ENCODE measurements at places on chromosomes 4 and X.

GRCh38 chr4:19776929-19777328 lies 474.8 kb upstream of the SLIT2 start:
- no peak for DNase-seq

- DNase-seq: no peak
These were observed 36.4 kb downstream of the TMEM131L start for GRCh38 chr4:153502584-153502983.

DNA sequence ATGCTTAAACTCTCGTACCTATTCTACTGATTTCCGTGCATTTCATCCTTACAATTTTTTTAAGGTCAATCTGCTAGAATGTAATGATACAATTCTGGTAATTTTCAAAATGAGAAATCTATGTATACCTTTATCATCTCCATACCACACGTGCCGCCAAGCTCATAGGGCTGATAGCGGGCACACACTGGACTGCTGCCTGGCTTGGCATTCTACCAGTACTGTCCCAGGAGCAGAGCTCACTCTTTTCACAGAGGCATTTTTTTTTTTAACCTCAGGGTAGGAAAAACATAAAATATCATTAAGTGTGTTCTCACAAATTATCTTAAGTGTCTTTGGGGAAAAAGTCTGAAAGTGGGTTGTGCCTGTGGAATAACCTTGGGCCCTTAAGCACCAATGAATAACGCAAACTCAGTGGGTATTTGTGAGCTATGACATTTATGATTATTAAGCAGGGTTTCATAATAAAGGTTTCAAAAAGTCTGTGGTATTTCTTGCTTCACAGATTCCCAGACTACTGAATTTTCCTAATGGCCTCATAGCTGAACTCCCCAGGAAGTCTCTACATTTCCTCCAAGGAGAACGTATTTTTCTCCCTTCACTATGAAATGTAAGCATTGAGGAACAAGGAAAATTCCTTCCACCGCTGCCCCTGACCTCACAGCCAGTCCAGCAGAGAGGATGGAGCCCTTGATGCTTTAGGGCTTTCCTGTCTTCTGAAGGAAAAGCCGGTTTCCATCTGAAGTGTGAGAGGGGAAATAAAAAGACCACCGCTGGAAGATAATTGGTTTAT lies 125.2 kb downstream of the ELOVL6 start:
- DNase-seq: no peak

GRCh38 chr4:42310358-42310757 lies 86.9 kb upstream of the SHISA3 start:
- no peak for DNase-seq

GRCh38 chr4:118760092-118760491 lies 74.9 kb downstream of the METTL14 start:
- no peak for DNase-seq

DNA sequence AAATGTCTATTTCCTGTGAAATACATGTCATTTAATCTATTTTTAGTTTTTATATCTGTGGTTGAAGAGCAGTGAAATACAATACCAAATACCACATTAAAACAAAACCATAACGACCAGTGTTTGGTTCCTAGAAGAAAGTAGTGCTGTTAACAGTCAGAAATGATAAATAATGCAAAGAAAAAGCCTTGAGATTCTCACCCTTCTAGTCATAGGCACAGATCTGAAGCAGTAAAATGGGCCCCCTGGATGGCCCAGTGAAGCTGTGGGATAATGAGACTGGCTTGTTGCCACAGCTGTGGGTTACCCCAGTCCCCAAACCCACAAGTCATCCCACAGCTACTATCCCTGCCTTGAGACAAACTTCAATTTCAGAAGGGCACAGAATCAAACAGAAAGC lies 137.3 kb upstream of the RPL34 start:
- no peak for DNase-seq

GRCh38 chr4:159227984-159228383 lies 125.1 kb downstream of the RAPGEF2 start:
- DNase-seq: no peak

GRCh38 chr4:37946503-37947179 lies 13.6 kb upstream of the PTTG2 start:
- no peak for DNase-seq

GRCh38 chr4:40737879-40738278 lies 11.9 kb upstream of the NSUN7 start:
- DNase-seq: no peak

DNA sequence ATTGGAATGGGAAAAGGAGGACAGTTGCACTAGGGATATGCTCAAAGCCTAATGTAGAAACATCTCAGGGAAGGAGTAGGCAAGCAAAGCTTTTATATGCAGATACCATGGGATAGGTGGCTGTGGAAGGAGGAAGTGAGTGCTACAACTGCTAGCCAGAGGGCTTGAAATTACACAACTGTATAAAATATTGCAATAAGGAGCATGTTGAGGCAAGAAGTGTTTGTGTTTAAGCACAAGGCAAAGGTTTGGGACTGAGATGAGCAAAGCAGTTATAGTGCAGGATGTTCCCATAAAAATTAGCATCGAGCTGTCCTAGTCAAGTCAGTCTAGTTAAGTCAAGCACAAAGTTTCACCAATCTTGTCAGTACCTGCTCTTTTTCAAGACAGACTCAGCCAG lies 35.6 kb upstream of the DCAF8L1 start:
- DNase-seq: no peak

GRCh38 chr4:123477711-123478209 lies 81.2 kb downstream of the SPRY1 start:
- peak; percentile 43 for DNase-seq

DNA sequence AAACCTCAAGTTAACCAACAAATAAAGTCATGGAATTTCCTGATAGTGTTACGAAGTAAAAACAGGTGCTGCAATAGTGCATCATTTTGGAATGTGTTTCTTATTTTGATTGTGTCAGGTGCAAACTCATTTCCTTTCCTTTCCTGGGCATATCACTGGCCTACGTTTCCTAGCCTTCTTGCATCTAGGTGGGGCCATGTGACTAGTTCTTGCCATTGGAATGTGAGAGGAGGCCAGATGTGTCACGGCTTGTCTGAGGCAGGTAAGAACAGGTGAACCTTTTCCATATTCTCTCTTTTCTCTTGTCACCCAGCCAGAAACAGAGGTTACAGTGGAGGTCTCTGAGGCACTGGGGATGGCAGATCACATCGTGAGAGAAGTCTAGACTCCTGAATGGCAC lies 868.0 kb downstream of the RPA4 start:
- DNase-seq: no peak

DNA sequence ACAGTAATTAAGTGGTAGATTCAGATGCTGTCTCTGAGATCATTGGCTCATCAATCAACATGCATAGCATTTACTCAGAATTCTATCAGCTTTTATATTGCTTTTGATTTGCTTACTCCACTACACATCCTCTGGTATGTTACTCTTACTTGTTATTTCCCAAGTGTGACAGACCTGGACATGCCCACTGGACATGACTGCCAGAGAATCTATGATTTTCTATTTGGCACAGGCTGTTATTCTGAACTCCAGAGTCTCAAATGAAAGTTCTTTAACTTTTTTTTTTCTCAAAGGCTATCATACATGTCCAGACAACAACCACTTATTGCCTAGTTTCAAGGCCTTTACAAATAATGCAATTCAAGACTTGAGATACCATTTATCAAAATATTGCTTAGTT lies 116.1 kb upstream of the ARHGAP24 start:
- DNase-seq: no peak

GRCh38 chrX:149372866-149373265 lies 132.2 kb downstream of the IDS start:
- no peak for DNase-seq

GRCh38 chr4:180900781-180901180 lies 1342.4 kb upstream of the TENM3 start:
- DNase-seq: no peak

DNA sequence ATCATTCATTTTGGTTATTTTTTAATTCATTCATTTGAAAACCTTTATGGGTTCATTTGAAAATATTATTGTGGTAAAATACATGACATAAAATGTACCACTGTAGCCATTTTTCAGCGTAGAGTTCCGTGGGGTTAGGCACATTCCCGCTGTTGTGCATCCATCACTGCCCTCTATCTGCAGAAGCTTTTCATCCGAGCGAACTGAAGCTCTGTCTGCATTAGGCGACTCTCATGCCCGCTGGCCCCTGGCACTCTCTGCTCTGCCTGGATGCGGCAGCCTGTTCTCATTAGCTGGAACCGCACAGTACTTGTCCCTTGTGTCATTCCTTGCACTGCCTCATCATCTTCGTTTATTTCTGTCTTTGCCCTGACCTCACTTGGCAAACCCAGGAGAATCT lies 17.5 kb downstream of the CFAP99 start:
- DNase-seq: no peak

- DNase-seq: no peak
These were observed 24.9 kb downstream of the EFNB1 start for GRCh38 chrX:68853665-68854251.

DNA sequence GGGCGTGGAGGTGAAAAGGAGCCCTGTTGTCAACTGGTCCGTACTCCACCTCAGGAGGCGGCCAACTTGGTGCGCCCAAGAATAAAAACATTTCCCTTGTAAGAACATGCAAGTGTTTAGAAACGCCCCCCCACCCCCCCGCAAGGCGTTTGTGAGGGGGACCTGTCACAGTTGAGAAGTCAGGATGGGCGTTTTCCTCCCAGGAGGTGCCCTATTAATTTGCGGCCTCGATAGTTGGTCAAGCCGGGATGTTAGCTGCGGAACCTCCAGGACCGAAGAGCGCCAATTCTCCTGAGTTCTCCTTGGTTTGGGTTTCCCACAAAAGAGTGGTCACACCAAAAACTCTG lies 651 bp upstream of the SAP30 start:
- no peak for DNase-seq

DNA sequence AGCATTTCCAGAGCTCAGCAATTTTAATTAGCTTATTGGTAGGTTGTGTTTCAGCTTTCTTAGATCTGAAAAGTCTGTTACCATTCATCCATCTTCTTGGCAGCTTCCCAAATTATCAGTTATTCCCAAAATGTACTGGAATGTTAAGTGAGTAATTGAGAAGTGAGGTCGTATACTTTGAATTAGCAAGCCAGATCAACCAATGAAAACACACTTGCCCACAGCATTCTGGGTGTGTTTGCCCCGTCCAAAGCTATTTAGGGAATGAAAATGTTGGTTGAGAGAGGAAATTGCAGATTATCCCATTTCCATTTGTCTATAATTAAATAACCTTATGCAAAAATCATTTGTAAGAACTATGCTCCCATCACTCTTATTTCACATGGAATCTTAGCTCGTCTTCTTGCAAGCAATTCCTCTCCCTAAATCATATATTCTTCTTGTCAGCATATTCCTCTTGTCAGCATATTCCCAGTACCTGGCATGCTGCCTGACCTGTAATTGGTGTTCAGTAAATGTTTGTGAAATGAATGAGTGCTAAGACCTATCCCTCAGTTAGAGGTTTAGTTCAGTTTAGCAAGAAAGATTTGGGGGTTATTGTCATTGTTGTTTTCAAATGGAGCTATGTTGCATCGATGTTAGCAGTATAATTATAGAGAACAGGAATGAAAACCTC lies 23.3 kb upstream of the ANTXR2 start:
- DNase-seq: no peak

- no peak for DNase-seq
These were observed 175.4 kb upstream of the MBNL3 start for GRCh38 chrX:132664273-132664672.

GRCh38 chrX:137432609-137433008 lies 133.3 kb upstream of the ZIC3 start:
- DNase-seq: no peak

DNA sequence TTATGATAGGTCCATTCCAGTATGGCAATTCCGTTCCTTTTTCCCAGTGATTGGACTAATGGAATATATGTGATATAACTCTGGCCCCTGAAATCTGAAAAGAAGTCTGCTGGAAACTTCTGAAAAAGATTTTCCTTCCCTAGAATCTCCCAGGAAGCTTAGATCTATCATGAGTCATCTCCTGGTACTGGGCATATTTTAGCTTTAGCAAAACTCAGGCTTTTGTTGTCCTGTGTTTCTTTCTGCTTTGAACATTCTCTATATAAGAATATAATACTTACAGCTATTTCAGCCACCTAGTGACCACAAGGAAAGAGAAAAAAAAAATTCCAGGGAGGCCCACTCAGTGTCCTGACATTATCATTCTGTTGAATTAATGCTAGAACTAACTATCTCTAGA lies 597.2 kb upstream of the GRIA3 start:
- no peak for DNase-seq

DNA sequence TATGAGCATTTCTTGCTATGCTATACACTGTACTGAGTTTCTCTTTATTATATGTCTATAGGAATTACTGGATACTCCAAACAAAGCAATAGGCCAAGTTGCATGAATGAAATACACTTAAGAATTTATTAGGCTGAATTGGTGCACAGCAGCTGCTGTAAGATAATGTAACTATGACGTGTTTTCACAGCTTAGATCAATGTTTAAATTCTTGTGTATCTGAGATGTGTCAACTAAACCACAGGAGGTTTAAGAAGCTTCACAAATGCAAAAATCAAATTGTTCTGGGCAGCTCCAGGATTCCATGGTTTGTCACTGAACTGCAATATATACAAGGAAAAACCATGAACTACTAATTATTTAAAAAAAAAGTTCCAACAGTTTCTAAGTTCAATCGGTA lies 156.7 kb downstream of the MAPK10 start:
- DNase-seq: no peak

- no peak for DNase-seq
These were observed 55.4 kb upstream of the SLC10A7 start for GRCh38 chr4:146577111-146577510.

- no peak for DNase-seq
These were observed 326.4 kb downstream of the PPP3CA start for GRCh38 chr4:101020956-101021355.

GRCh38 chr4:177356206-177356605 lies 46.5 kb downstream of the NEIL3 start:
- no peak for DNase-seq

DNA sequence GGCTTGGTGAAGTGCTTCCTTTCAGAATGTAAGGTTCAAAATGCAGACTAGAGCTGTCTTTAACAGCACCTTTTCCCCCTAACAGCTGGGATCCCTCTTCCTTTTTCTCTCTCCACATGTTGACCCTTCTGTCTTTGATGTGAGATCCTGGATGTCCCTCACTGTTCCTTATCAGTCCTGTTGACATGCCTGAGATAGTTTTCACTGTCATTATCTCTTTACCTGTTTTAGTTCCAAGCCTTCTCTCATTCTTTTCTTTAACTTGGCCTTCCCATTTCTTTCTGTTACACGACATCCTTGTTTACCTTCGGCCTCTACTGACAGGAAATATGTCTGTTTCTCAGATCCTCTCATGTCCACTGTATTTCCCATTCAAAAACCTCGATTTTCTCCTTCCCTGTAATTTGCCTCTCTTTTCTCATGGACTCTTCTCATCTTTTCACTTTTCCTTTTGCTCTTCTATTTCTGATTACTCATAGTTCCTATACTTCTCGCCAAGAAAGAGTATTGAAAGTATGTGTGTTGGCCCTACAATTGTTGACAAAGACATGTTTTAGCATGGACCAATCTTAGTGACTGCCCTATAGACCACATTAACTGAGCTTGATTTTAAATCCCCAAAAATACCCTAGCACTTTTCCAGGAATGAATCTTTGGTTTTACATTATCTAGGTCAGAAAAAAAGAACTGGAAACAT lies 1.2 kb upstream of the SOWAHB start:
- no peak for DNase-seq
